ENCODE measurements at places on chromosomes 1 and 21.

- no peak for DNase-seq
These were observed 23.6 kb downstream of the VASH2 start for GRCh38 chr1:212973899-212974298.

DNA sequence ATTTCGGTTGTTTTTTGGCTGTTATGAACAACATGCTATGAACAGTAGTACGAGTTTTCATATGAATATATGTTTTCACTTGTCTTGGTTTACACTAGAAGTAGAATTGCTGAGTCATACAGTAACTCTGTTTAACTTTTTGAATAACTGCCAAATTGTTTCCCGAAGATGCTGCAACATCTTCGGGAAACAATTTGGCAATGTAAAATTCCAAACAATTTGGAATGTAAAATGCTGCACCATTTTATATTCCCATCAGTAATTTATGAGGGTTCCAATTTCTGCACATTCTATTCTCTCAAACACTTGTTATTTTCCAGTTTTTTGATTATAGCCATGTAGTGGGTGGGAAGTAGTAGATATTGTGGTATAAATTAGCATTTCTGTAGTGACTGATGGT, 11.6 kb downstream of the PCBP3 start:
- no peak for DNase-seq

GRCh38 chr1:143497374-143497747, 474.4 kb downstream of the FAM72C start:
- no peak for DNase-seq

DNA sequence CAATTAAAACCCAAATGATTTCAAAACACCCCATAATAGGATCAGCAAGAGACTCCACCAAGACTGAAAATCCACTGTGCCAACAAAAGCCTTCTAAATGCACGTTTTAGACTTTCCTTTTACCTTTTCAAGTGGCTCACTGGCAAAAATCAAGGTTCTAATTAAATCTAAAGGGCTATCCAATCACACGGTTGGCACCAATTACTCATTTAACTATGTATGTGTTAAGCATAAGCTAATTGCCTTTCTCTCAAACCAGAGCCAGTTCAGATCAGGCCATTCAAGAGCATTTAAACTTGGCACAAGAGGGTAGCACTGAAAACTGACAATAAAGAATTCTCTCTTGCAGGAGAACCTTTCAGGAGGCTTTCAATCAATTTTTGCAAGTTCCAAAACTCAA, 139.5 kb downstream of the RGS7 start:
- no peak for DNase-seq

DNA sequence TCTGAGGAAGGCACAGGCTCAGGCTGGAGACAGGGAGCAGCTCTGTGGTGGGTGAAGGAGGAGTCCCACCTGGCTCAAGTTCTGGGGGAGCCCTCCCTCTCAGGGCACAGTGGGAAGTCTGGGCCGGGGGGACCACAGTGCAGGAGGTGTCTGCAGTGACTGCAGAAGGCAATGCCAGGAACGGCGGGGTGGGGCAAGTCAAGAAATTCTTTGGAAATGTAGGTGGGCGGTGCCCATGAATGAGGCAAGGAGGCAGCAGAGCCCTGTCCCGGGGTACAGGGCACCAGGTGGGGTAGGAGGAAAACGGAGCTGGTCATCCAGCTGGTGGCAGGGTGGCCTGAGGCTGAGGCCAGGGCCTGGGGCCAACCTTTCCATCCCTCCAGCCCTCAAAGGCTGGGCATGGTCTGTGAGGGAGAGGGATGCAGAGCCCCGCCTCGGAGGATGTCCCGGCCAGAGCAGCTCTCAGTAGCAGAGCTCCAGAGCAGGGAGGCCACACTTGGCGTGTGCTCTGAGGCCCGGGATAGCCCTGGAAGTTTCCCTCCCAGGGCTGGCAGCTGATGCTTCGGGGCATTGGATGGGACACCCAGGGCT, 4.7 kb downstream of the TFF3 start:
- DNase-seq, result no peak

DNA sequence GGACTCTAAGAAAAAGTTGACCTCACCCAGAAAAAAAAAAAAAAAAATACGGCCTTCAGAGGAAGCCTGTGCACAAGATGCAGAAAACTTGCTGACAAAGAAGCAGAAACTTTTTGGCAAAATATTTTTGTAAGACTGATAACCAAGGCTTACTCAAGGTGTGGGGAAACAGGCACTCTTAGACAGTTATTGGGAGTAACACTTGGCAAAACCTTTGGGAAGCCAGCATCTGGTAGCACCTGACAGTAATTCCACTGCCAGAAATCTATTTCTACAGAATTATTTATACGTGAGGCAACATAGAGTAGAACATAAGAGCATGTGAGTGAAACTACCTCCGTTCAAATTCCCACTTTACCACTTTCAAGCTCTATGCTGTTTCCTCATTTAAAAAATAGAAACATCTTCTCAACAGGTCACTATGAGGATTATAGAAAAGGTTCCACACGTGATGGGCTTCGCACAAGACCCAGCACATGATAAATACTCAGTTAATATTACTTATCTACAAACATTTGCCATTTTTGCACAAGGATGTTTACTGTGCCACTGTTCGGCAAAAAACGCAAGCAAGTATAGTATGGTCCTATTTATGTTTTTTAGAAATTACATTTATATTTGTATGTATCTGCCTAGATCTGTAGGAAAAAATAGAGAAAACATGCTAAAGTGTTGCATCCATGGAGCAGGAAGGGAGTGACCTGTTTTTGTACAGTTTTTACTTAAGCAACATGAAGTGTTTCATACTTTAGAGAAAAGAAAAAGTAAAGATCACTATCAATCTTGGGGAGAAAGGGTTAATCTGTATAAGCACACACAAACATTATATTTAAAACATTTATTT, 22.2 kb downstream of the MRPL39 start:
- no peak for DNase-seq

DNA sequence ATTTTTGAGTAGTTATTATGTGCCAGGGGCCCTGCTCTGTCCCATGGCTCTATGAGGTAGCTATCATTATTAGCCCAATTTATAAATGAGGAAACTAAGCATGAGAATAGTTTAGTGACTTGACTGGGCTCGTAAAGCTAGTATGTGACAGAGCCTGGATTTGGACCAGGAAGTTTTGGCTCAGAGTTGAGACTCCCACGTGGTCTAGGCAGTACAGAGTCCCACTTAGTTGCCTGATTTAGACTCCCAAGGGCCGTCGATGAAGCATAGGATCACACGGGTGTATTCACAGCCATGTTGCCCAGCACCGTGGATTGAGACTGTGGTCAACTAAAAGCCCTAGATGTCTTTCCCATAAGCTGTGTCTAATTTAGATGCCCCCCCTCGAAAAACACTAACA, 81.7 kb downstream of the DDX20 start:
- no peak for DNase-seq

DNA sequence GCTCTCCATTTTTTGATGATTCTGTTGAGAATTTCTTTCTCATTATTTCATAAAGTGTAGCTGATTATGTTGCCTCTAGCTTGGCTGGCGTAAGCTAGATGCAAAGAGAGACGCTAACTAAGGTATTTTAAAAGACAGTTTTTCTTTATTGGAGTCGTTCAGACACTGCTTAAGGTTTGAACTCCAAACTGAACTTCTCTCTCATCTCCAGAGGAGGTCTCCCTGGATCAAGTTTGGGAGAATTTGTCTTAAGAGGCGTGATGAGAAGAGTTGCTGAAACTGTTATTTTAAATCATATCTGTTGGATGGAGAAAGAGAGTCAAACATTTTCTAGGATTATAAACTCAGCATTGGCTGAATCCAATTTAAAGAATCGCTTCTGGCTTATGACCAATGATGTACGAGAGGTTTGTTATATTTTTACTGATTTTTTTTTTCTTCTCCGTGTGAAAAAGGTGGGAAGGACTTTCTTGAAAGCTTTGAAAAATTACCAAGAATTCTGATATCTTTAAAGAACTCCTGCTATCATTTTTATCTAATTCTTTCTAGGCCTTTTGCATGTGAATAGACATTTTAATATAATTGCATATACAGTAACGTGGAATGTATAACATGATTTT, 34.0 kb downstream of the MAP3K7CL start:
- DNase-seq, result no peak

DNA sequence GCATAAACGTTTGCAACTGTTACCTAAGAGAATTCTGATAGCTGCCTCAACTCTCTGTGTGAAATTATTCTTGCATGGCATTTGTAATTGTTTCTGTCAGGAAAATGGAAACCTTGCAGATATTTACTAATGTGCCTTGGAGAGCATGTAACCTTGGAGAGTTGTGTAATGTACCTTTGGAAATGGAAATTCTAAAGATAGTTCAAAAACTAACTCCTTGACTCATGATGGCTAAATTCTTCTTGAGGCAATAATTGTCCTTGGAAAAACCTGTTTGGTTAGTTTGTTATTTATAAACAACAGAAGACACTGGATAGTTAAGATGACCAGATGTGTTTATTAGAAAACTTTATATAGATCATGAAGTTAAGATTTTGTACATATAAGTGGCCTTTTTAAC, 1033.8 kb downstream of the PLA2G4A start:
- DNase-seq, result no peak

DNA sequence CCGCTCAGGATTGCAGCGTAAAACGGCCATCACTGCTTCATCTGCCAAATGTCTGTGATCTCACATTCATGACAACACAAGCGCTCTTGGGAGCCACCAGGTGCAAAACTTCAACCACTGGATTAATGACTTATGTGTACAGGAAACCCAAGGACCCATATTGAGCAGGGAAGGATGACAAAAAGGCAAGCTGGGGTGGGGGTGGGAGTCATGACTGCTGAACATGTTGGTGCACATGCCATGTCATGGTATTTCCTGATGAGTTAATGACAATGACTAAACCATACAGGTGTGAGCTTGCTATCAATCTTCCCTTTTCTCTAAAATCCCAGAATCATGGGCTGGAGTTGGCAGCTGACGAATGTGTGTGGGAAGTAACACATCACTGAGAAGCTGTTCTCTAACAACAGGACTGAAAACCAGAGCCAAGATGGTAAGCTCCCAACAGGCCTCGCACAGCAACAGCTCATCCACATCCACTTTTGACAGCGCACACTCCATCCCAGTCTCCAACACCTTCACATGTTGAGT, 3.1 kb upstream of the SH2D5 start:
- DNase-seq, result no peak

- no peak for DNase-seq
These were observed 93.7 kb downstream of the TTC3 start for GRCh38 chr21:37166733-37167132.

GRCh38 chr1:206455666-206456344, 14.5 kb upstream of the IKBKE start:
- DNase-seq, result no peak

DNA sequence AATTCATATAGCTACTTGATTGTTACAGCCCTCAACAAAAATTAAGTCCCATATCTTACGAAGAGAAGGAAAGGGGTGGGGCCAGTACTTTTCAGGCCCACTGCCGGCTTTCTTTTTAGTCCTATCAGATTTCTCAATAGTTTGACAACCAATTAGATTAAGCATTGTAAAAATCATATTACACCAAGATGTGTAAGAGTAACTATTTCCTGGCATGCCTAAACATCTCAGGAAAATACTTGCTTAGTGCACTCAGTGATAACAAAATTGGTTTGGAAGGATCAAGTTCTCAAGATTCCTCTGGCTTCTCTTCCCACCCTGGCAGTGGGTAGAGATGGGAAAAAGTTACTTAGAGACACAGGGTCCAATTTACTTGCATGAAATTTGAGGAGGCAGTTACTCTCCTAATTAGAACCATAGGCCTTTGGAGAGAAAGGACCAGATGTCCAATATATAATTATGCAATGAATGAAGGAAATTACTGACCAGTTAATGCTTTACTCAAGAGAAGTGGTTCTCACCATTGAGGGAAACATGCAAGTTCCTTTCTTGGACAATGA, 30.1 kb downstream of the STPG1 start:
- no peak for DNase-seq

GRCh38 chr1:185297982-185298381, 19.1 kb downstream of the IVNS1ABP start:
- no peak for DNase-seq

DNA sequence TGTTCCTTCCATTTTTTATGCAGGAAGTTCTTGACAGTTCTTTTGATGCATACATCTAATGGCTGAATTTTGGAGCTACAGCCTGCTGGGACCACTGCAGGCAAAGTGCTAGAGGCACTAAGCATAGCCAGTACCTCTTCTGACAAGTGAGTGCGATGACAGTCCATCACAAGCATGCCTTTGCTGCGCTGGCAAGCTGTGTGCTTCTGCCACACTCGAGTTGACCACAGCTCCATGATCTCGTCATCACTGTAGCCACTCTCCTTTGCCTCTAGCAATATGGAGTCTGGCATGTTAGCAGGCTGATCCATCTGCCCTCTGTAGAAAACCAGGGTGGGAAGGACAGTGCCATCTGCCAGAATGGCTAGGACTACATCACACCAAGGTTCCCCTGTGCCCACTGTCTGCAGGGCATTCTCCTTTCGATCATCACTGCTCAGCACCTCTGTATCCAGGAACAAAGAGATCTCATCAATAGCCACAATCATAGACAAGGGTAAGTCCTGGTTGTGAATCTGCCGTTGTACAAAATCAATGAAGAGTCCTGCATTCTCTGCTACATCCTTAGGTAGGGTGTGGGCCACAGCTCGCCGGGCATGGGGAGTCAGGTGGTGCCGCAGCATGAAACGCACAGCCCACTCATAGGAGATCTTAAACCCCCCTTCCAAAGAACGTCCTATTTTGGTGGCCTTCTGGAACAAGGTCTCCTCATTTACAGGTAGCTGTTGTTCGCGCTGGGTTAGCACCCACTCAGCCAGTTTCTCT, 6.0 kb downstream of the PSMB4 start:
- no peak for DNase-seq

DNA sequence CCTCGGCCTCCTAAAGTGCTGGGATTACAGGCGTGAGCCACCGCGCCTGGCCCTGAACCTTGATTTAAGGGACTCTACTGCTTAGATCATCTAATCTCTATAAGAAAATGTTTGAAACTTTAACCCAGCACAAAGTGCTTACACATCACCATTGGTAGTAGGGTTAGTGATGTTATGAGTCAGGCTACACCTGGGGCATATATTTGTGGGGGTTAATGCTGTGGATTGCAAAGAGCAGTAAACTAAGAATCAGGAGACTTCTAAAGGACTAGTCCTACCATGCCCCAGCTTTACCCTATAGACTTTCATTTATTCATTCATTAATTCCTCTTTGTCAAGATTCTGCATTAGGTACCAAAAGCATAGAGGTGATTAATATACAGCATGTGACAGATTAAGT, 880.5 kb downstream of the TTLL7 start:
- no peak for DNase-seq

- no peak for DNase-seq
These were observed 51.6 kb downstream of the NEGR1 start for GRCh38 chr1:72230746-72231145.

DNA sequence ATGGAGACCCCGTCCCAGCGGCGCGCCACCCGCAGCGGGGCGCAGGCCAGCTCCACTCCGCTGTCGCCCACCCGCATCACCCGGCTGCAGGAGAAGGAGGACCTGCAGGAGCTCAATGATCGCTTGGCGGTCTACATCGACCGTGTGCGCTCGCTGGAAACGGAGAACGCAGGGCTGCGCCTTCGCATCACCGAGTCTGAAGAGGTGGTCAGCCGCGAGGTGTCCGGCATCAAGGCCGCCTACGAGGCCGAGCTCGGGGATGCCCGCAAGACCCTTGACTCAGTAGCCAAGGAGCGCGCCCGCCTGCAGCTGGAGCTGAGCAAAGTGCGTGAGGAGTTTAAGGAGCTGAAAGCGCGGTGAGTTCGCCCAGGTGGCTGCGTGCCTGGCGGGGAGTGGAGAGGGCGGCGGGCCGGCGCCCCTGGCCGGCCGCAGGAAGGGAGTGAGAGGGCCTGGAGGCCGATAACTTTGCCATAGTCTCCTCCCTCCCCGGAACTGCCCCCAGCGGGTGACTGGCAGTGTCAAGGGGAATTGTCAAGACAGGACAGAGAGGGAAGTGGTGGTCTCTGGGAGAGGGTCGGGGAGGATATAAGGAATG, 505 bp downstream of the LMNA start:
- peak; percentile 6 for DNase-seq

All from T-helper 9 cell (primary cell).